ENCODE measurements at places on chromosomes 11 and 22. TPM values are rescaled to one million over a fixed set of nuclear protein-coding genes. Genes with fewer than 3 reads are reported as not detected.

Gene HPS5
- polyA plus RNA-seq: 3.4 TPM

Gene MOGAT2
- polyA plus RNA-seq: 0.09 TPM

Gene HBD
- not detected for polyA plus RNA-seq

- no peak for DNase-seq
- no peaks in the 10 kb centered on the region for H3K27me3 ChIP-seq
- no peaks in the 10 kb centered on the region for H3K36me3 ChIP-seq
- H3K4me3 ChIP-seq: no peak overlapping the region
- no peaks in the 10 kb centered on the region for H3K4me1 ChIP-seq
Observed at GRCh38 chr11:61637277-61637676, 42.9 kb upstream of the DAGLA start.

DNA sequence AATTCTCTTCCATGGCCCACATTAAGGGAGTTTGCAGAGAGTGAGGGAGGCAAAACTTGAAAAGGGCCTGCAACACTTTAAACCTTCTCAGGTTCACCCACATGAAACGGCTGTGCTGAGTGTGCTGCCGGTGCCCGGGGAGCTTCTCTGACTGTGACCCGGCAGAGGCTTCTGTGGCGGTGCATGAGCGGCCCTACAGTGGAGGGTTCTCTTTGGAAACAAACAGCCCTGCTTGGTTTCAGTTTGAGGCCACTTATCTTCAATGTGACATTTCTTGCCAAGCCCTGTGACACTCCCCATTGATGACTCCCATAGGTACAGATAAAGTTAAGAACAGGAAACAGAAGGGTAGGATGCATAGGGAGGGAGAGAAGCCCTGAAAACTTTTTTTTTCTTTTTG lies 31.8 kb downstream of the FAM118A start:
- no peaks in the 10 kb centered on the region for H3K36me3 ChIP-seq
- H3K4me1 ChIP-seq: no peaks in the 10 kb centered on the region
- no peak for DNase-seq
- H3K4me3 ChIP-seq: no peak overlapping the region
- no peak overlapping the region for H3K27ac ChIP-seq

DNA sequence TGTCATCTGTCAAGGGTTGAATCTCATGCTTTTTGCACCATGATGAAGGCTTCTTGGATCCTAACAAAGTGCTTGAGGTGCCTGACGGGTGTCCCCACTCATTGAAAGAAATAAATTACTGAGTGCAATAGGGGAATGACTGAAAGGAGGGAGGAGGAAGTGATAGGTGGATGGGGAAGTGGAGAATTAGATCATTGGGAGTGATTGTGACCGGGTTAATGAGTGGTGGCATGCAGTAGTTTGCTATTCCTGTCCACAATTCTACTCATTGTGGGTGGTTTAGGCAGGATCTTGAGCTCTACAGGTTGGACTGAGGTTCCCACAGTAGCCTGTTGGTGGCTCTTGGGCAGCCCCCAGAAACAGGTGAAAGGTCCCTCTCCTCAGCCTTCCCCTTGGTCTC lies 44.3 kb downstream of the THAP12 start:
- H3K36me3 ChIP-seq: no peaks in the 10 kb centered on the region
- H3K27ac ChIP-seq: no peak overlapping the region
- H3K4me1 ChIP-seq: no peaks in the 10 kb centered on the region
- H3K4me3 ChIP-seq: no peak overlapping the region

GRCh38 chr11:36228689-36229088 lies 60.5 kb downstream of the COMMD9 start:
- no peak for DNase-seq
- no peak overlapping the region for H3K4me3 ChIP-seq

GRCh38 chr22:24953384-24954113 lies 1.0 kb downstream of the KIAA1671 start:
- peak overlapping the region; percentile 68 for H3K4me3 ChIP-seq
- peak overlapping the region; percentile 57 for H3K27ac ChIP-seq
- no peaks in the 10 kb centered on the region for H3K36me3 ChIP-seq
- peaks cover 4% of the 10 kb centered on the region for H3K4me1 ChIP-seq

GRCh38 chr22:32528984-32529982 lies 54.7 kb downstream of the FBXO7 start:
- no peaks in the 10 kb centered on the region for H3K4me1 ChIP-seq
- no peaks in the 10 kb centered on the region for H3K27me3 ChIP-seq
- peak; percentile 79 for DNase-seq
- no peak overlapping the region for H3K27ac ChIP-seq
- no peaks in the 10 kb centered on the region for H3K36me3 ChIP-seq

GRCh38 chr11:9838961-9839360 lies 175.1 kb downstream of the SWAP70 start:
- no peak overlapping the region for H3K4me3 ChIP-seq
- no peak for DNase-seq
- H3K4me1 ChIP-seq: no peaks in the 10 kb centered on the region
- no peaks in the 10 kb centered on the region for H3K27me3 ChIP-seq
- H3K36me3 ChIP-seq: no peaks in the 10 kb centered on the region
- H3K27ac ChIP-seq: no peak overlapping the region

DNA sequence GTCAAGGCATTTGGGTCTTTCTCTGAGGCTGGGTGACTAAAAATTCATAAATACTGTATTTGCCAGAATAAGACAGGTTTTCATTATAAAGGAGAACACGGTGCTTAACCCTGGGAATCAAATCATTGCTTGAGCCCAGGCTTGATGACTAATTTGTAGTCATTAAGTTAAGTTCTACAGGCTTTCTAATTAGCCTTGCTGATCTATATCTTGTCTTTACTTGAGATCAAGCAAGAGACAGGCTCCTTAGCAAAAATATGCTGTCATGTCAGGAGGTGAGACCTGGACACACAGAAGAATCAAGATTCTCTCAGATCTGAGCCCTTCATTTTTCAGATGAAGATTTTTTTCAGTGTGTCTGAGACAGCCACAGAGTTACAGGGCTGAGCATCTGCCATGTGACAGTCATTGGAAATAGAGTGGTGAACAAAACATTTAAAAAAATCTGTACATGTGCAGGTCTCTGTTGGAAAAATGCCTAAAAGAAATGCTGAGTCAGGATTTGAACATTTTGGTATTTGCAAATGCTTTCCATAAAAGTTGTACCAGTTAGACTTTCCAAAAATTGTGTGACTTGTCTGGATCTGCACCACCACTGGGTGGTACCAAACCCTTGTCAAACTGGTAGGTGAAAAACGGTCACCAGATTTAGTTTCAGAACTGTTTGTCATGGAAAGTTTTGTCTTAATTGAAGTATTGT lies 14.6 kb downstream of the ACAT1 start:
- no peaks in the 10 kb centered on the region for H3K36me3 ChIP-seq
- H3K4me1 ChIP-seq: peaks cover 3% of the 10 kb centered on the region
- no peaks in the 10 kb centered on the region for H3K27me3 ChIP-seq
- DNase-seq: no peak
- no peak overlapping the region for H3K4me3 ChIP-seq

GRCh38 chr22:35307892-35308291 lies 8.2 kb downstream of the TOM1 start:
- H3K27ac ChIP-seq: no peak overlapping the region
- no peak overlapping the region for H3K4me3 ChIP-seq
- no peaks in the 10 kb centered on the region for H3K27me3 ChIP-seq
- H3K4me1 ChIP-seq: peaks cover 5% of the 10 kb centered on the region
- no peak for DNase-seq
- H3K36me3 ChIP-seq: no peaks in the 10 kb centered on the region

DNA sequence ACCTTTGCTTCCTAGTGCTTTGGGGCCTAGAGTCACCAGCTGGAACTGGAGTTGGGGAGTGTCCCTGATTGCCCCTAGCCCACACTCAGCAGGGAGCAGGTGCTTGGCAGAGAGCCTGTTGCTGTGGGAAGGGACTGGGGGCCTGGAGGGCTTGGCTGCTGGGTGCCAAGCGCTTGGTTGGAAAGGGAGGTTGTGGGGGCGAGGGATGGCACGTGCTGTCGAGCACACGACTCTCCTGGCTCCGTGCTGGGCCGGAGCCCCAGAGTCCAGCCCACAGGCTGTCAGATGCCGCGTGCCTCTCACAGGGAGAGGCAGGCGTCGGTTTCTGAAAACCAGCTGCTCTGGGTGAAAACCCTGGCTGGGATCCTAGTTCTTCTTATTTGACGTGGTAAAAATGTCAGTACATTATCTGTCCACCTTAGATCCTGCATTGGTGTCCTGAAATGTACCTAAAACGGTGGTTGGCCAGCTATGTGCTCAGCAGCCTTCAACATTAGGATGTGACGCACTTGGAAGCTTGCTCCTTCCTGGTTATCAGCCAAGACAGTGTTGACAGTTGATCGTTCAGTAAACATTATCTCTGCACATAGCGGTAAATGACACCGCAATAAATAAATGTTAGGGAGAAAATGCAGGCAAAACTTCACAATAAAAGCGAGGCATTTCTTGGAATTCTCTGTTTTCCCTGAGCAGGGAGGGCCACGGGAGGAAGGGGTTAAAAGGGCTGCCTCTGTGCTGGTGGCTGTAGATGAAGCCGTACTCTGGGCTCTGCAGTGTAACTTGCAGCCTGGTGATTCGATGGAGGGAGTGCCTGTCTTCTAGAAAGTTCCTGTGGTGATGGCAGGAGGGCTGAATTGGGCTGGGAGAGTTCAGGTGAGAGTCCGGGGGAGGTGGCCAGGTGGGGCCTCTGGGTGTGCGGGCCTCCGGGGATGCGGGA lies 29.2 kb downstream of the GRAMD4 start:
- H3K4me1 ChIP-seq: no peaks in the 10 kb centered on the region
- no peak for DNase-seq
- H3K27me3 ChIP-seq: no peaks in the 10 kb centered on the region

DNA sequence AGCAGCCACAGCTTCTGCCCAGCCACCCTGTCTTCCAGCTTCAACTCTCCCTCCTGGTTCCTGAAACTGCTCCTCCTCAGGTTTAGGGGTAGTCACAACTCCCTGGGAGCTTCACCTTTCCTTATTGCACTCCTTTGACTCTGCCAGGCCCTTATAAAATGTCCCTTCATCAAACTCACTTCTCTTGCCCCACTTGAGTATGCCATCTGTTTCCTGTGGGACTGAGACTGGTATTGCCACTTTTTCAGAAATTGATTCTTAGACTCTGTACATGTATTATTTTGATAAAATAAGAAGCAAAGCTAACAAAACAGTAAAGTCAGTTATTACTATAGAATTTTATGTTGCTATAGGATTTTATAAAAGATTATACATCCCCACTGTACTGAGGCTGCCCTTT lies 134.1 kb downstream of the SPON1 start:
- no peaks in the 10 kb centered on the region for H3K4me1 ChIP-seq
- H3K4me3 ChIP-seq: no peak overlapping the region
- DNase-seq: no peak
- H3K27me3 ChIP-seq: no peaks in the 10 kb centered on the region
